ENCODE measurements at places on chromosomes 12 and 14.

GRCh38 chr14:105783707-105784106 is 257.3 kb downstream of the TMEM121 start:
- no peak for DNase-seq

DNA sequence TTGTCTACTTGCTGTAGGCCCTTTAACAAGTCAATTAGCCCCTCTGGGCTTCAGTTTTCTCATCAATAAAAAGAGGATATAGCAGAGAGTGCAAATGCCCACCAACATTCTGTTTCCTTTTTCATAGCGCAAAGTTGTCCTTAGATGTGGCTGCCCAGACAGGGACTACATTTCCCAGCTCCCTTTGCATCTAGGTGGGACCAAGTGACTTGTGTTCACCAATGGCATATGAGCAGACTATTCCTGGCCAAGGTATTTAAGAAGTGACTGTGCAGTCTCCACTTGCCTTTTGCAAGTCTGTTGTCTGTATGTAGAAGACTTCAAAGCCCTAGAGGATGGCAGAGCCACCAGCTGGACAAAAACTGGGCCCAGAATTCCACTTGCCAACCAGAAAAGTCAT is 59.7 kb downstream of the DAO start:
- no peak for DNase-seq

GRCh38 chr12:75162845-75163244 is 46.8 kb downstream of the KCNC2 start:
- no peak for DNase-seq

DNA sequence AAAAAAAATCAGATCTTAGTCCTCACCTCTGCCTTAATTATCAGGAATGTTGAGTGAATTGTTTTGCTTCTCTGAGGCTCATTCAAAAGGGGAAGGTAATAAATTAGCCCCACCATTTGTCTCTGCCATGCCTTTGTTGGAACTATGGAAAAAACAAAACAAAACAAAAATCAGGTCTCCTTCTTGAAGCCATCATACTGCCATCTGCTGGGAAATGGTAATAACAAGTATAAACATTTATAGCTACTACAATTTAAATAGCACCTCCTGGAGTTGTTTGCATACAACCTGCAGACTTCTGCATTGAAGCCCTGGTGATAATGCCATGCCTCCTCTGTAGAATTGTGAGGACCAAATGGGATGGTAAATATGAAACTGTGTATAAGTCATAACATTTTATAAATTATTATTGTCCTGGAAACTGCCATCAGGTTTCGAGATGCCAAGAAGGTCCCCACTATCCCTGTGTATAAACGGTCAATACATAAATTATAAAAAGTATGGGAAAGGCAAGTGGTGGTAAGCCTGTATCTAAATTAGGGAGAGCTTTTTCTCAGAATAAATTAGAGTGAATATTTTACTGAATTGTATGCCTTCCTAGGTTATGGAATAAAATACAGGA is 87.2 kb upstream of the FGD4 start:
- no peak for DNase-seq

DNA sequence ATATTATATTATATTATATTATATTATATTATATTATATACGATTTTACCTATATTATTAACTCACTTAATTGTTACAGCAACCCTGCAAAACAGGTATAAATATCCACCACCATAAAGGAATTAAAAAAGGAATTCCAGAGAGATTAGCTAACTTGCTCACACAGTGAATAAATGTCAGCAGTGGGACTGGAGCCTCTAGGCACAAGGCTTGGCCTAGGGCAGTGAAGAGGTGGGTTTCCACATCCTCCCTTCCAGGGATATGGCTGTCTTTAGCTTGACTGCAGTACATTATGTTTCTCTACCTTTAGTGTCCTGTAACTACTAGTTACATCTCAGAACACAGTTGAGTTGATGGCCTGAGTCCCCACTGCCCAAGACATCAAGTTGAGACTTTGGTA is 166.9 kb downstream of the SLC15A5 start:
- no peak for DNase-seq

All from stimulated activated CD4-positive, alpha-beta T cell treated with anti-CD3 and anti-CD28 coated beads, Interleukin-2, amount 100 ng/mL, for 24 hours (primary cell).